NCI-H2081 (cell line): ENCODE measurements at places on chromosomes 16 and 17.

DNA sequence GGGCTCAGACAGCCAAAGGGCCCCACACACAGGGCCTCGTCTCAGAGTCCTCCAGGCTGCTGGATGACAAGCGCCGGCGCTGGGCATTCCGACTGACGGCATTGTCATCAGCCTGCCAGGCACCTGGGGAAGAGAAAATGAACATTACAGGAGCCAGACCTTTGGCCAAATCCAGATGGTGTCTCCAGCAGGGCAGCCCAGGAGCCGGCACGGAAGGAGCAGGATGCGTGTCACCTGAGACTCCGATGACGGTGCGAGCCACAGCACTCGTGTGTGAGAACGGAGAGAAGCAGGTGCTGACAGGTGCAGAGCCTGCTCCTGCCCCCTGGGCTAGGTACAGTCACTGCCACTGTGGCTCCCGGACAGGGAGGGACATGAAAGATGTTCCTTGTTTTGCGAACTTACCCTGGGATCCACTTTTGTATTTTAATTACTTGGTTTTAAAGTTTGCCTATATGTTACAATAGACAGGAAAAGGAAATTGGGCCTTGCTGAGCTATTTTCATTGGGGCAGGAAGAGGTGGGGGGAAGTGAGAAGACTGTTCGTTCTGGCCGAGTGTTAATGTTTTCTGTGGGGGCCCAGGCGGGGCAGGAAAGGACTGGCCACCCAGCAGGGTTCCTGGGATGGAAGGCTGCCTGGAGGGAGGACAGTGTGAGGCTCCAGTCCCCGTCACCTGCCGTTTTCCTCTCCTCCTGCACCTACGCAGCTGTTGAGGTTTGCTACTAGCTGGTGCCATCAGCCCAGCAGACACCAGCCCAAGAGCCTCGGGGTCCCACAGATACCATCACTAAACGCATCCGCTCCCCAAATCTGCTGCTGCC is 4.4 kb upstream of the FOXJ1 start:
- peak; percentile 71 for DNase-seq

DNA sequence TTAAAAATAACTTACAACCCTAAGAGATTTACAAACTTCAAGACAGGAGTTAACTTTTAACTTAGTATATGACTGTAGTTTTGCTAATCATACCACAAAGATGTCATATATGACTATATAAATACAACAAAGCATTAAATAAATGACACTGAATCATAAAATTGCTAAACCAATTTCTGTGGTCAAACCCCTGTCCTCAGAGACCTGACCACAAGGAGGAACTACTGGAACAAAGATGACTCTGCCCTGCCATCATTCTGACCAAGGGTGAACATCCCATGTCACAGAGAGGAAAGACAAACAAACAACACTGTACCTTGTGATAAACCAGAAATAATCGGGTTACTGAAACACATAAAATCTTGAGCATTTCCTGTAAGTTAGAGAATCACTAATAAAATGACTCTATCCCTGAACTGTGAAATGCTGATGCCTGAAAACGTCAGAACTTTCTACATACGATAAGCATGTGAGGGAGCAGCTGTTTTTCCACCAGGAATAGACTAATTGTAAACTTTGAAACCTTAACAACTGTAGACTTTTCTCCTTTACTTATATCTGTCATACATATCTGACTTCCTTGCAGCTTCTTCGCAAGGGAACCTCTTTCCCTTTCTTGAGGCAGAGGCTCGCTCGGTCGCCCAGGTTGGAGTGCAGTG is 47.9 kb downstream of the WDR59 start:
- DNase-seq = no peak

DNA sequence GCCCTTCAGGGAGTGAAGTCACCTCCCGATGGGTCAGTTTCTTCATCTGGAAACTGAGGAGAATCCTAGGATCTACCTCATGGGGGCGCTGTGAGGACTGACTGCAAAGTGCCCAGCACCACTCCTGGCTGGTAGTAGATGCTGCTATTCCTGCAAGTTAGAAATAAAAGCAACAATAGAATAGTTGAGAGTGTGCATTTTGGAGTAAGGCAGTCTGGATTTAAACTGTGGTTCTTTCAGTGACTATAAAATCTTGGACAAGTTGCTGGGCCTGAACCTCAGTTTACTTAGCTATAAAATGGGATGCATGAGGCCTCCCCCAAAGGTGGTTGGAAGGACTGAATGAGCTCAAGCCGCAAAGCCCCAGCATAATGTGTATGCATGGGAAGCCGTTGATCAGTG is 70.6 kb downstream of the CYB5B start:
- DNase-seq = no peak

GRCh38 chr17:9821921-9822320 is at the start of gene GSG1L2:
GSG1L2 (minus strand) TSS chr17:9822079; CDS start chr17:9822071, 8 bp downstream.
- no peak for DNase-seq

- DNase-seq = no peak
Observed at GRCh38 chr17:57400648-57401047, 144.3 kb downstream of the MSI2 start.

GRCh38 chr17:81237591-81238489 is 1.0 kb downstream of the TEPSIN start:
- no peak for DNase-seq

GRCh38 chr17:67375716-67376115 is 1.4 kb upstream of the PITPNC1 start:
- DNase-seq = no peak

- DNase-seq = no peak
Observed at GRCh38 chr17:78038748-78039288, 80.3 kb downstream of the TNRC6C start.

- DNase-seq = peak; percentile 57
Observed at GRCh38 chr17:82490512-82491195, 28.9 kb upstream of the FOXK2 start.

DNA sequence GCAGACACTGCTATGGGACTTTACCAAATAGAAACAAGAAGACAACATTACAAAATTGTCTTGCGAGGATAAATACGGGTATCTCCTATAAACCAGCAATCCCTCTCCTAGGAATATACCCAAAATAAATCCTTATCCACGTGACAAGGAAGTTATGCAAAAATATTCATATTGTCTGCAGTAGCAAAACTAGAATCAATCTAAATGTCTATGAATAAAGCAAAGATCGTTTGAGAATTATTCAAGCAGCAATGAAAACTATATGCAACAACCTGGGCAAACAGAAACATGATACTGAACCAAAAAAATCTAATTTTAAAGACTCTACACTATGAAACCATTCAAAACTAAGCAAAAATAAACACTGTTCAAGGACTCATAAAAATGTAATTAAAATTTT is 9.2 kb downstream of the LUC7L start:
- DNase-seq = no peak

DNA sequence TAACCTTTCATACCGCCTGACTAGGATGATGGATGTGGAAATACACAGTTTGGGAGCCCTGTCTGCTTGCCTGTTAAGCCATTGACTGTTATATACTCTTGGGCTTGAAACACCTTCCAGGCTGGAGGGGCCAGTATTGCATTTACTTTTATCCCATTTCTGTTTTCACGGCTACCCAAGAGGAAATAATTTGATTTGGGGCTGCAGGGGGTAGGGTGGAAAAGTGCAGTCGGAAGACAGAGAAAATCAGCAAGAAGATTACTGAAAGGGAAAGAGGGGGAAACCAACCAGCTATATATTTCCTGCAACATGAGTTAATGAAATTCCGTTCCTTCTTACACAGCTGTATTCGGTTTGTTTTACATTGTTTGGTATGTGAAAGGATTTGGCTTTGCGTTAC is 202.5 kb downstream of the CDH13 start:
- no peak for DNase-seq

- peak; percentile 64 for DNase-seq
Observed at GRCh38 chr17:64778240-64779097, 116.4 kb upstream of the SMURF2 start.

DNA sequence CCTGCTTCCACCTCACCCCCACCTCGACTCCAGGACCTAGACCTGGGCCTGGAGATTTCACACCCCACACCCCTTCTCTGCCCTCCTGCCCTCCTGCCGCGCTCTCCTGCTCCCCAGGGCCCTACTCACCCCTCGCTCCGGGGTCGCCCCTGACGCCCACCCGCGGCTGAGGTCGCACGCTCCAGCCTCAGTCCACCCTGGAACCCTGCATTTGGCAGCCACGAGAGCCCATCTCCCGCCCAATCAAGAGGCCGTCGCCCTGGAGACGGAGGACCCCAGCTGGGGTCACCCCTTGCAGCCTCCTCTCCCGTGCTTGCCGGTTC is 16.1 kb downstream of the TLE7 start:
- no peak for DNase-seq

GRCh38 chr16:31134091-31134571 is 1.4 kb downstream of the PRSS8 start:
- DNase-seq = no peak

GRCh38 chr16:80285104-80285503 is 255.7 kb upstream of the DYNLRB2 start:
- no peak for DNase-seq

DNA sequence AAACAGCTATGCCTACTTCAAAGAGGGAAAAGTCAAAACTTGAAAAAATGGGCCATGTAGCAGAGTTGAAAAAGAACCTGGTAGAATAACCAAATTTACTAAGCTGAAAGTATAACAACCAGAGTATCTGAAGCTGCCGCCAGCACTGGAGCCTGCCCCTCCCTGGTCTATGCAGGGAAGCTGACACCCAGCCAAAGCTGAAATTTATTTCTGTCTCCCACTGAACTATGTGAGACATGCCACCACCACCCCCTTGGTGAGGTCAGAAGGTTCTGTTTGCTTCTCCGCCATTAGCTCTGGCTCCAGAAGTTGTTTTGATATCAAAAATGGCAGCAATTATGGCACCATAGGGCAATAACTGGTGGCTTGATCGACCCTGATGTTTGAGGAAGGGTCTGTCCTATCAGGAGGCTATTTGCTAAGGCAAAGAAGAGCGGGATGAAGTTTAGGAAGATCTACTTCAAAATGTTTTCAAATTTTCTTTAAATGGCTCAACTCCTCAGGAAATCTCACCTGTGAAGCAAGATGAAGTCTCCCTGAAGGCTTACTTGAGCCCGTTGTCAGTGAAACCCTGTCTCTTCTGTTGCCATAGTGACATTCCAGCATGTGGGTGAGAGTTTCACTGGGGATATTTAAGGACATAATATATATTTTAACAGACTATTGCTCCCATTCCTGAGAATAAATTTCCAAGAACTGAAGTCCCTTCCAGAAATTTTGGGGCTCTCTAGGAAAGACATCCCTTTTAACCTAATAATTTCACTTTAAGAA is 122.0 kb downstream of the COPRS start:
- no peak for DNase-seq

- DNase-seq = peak; percentile 54
Observed at GRCh38 chr16:55711959-55712876, 56.4 kb downstream of the SLC6A2 start.

DNA sequence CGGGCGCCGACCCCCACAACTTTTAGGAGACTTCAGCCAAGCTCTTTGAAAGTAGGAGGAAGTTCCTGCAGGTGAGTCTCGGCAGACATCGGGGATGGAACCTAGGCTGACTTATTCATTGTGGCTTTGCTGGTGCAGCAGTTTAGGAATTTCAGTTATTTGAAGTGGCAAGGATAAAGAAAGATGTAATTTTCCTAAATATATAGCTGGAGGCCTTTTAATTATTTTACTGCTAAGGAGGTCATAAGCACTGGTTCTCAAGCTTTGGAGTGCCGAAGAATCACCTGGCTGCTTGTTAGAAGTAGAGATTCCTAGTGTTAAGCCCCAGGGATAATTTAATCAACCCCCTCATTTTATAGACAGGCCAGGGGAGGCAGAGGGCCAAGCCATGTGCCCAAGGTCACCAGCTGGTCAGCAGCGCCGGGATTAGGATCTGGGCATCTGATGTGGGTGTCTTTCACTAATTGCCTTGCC is 28.9 kb upstream of the BCAR1 start:
- DNase-seq = no peak

- DNase-seq = no peak
Observed at GRCh38 chr17:8210761-8211458, 535 bp upstream of the AURKB start.

DNA sequence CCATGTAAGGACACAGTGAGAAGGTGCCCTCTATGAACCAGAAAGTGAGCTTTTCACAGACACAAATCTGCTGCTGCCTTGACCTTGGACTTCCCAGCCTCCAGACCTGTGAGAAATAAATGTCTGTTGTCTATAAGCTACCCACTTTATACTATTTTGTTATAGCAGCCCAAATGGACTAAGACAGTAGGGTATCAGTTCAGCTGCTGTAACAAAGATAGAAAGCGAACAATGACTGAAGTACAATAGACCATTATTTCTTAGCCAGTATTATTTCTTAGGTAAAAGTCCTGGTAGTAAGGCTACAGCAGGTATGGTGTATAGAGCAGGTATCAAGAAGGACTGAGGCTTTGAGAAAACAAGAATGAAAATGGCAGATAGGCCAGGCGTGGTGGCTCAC is 117.0 kb downstream of the SLC39A11 start:
- no peak for DNase-seq

DNA sequence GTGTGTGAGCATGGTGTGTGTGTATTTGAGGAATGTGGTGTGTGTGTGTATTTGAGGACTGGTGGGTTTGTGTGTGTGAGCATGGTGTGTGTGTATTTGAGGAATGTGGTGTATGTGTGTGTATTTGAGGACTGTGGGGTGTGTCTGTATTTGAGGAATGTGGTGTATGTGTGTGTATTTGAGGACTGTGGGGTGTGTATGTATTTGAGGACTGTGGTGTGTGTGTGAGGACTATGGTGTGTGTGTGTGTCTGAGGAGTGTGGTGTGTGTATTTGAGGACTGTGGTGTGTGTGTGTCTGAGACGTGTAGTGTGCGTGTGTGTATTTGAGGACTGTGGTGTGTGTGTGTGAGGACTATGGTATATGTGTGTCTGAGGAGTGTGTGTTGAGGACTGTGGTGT is 18.0 kb upstream of the CACNG1 start:
- no peak for DNase-seq

DNA sequence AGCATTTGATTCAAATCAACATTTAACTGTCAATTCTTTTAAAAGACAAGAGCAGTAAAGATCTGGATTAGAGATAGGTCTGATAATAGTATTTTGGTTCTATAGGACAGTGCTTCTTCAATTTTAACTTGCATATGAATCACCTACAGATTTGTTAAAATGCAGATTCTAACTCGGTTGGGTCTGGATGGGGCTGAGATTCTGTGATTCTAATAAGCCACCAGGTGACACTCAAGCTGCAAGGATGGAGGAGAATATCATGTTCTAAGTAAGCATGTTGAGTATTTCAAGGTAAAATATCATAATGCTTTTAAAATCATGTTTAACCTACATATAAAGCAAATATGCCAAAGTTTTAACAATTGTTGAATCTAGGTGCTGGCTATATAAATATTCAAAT is 15.8 kb downstream of the TSPOAP1 start:
- no peak for DNase-seq

DNA sequence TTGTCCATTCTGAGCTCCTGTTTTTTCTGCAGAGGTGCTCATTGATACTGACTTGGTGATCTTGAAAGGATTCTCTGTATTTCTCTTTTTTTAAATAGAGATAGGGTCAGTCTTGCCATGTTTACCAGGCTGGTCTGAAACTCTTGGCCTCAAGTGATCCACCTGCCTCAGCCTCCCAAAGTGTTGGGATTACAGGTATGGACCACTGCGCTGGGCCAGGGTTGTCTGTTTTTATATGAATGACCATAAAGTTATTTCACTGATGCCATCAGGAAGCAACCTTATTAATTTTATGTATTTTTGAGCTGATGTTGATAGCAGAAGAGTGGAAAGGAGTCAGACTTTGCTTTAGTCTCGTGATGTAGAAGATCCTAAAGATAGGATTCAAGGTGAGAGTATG is 35.7 kb upstream of the METTL9 start:
- DNase-seq = no peak

- DNase-seq = peak; percentile 46
Observed at GRCh38 chr16:89687092-89687940, 827 bp downstream of the CDK10 start.

- peak; percentile 64 for DNase-seq
Observed at GRCh38 chr17:3964203-3965117, at the start of gene ATP2A3. ATP2A3 (minus strand) TSS chr17:3964437; CDS start chr17:3964291, 146 bp downstream.
